Panc1 (cell line): ENCODE measurements at places on chromosomes 12 and 14.

- no peak for DNase-seq
These were observed 29.4 kb upstream of the OXA1L start for GRCh38 chr14:22737052-22737451.

GRCh38 chr12:122420471-122421162 lies 1.9 kb downstream of the CLIP1 start:
- no peak for DNase-seq

- no peak for DNase-seq
These were observed 139.2 kb downstream of the RBM19 start for GRCh38 chr12:113826805-113827538.

GRCh38 chr14:89576960-89577359 lies 159.9 kb upstream of the FOXN3 start:
- DNase-seq = no peak

DNA sequence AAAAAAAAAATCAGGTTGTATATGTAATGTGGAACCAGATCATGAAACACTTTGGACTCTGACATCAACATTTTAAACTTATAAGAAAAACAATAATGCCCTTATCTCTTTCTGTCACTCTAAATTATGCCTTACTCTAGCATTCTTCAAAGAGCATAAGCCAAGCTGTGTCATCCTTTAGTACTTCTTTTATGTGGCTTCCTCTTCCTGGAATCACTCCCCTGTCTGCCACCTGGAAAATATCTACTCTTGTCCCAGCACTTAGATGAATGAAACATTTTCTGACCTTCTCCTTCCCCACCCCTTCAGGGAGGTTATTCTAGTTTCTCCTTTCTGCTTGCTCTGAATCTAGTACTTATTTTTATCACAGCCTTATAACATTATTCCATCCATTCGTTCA lies 101.2 kb downstream of the CNTN1 start:
- no peak for DNase-seq

GRCh38 chr12:9066183-9066623 lies 49.5 kb downstream of the A2M start:
- DNase-seq = no peak

- DNase-seq = no peak
These were observed 24.8 kb downstream of the PELI2 start for GRCh38 chr14:56143025-56143424.

DNA sequence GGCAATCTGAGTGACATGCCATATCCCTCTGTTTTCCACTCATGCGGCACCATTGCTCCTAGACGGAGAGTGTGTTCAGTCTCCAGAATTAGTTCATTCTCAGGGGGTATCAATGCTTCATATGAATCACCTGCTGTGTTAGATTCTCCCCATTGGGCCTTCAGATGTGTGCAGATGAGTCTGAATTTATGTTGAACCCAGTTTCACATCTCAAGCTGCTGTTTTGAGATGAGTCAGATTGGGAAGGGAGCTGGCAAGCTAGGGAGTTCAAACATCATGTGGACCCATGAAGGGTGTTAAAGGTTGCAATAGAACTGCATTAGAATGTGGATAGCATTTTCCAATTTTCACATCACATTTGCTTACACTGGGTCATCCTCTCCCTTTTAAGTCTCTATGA lies 46.9 kb upstream of the KCNA1 start:
- DNase-seq = no peak

DNA sequence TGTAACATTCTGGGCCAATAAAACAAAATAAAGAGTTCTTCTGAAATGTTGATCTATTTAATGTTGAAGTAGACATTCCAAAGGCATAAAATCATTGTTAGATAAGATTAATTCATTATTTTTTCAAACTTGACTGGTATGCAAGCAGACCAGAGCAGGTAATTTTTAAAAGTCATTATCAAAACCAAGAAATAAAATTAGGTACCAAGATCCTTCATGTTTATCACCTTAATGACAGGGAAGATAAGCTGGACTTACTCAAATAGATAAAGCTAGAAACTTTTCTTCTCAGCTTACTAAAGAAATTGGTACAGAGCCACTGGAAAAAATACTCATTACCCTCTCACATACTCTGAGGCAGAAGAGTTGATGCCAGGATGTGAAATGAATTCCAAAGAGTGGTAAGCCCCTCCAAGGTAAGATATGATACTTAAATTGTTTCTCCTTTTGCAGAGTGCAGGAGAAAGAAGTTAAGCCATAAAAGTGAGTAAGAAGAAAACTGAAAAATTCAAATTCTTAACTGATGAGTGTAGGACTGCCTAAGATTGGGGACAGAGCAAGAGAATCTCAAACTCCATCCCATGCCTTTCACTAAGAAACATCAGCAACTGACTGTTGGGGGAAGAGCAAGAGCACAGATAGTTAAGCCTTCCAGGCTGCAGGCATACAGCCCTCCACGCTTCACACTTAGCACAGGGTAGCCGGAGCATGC lies 111.9 kb downstream of the SLC41A2 start:
- DNase-seq = no peak

GRCh38 chr14:58082011-58082410 lies 70.0 kb downstream of the ARMH4 start:
- no peak for DNase-seq

DNA sequence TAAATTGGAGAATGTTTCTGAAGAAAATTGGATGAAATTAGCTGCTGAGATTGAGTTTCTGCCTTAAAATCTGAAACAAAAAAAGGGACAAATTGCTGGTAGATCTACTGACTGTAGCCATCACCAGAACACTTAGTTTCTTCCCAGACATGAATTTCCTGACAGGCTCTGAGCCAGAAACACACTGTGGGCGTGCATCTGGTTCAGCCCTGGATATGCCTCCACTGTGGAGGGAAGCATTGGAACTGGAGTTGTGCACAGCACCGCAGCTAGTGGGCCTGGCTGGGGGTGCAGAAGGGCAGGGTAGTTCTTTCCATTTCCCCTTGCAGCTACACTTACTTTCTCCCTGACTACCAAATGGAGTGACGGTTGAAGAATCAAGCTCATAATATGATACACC lies 31.2 kb downstream of the CREBL2 start:
- no peak for DNase-seq

- no peak for DNase-seq
These were observed 1.7 kb downstream of the RASSF8 start for GRCh38 chr12:25960143-25960542.

DNA sequence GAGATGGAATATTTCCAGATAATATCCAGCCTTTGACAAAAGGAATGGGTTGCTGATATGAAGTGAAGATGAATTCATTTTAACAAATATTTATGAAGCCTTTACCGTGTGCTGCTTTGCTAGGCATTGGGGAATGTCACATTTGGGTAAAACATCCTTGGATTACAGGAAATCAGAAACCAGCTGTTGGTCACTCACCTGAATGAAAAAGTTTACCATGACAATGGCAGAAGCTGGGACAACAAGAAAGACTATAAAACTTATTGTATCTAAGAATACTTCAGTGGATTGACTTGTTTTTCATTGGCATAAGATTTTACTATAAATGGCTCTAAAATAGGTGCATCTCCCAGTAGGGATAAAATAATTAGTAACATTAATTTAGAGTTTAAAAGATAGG lies 19.7 kb downstream of the PPP4R4 start:
- DNase-seq = no peak

DNA sequence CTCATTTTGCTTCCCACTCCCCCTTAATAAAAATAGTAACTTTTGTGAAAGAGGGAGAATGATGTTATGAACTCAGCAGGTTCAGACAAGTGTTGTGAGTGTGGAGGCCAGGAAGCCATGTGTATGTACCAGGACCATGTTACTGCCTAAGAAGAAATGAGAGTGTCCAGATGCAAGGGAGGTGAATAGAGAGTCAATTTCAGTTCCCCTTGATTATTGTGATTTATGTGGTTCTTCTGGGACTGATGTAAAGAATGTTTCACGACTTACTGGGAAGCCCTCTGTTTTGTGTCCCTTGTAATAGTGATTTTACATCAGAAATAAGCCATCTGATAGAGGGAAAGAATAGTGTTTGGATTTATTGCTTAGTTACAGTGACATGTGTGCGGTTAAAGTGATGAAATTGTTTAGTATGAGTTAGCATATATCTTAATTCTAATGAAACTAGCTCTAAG lies 32.5 kb downstream of the FBXO34 start:
- DNase-seq = no peak

DNA sequence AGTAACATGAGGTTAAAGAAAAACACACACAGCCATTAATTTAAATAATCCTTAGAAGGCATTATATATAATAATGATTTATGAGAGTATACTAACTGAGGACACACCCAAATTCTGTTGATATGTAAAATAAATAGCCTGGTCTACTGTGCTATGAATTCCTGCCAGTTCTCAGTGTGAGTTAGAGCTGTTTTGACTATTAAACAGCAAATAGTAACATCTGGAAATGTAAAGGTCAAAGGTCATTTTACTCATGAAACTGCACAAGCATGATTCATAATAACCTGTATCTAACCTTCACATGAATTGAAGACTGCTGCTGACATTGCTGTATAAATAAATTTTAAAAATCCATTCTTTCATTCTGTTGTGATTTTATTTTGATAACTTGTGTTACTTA lies 966.7 kb downstream of the SLC6A15 start:
- no peak for DNase-seq

- no peak for DNase-seq
These were observed 16.6 kb downstream of the RPH3A start for GRCh38 chr12:112808156-112808555.

DNA sequence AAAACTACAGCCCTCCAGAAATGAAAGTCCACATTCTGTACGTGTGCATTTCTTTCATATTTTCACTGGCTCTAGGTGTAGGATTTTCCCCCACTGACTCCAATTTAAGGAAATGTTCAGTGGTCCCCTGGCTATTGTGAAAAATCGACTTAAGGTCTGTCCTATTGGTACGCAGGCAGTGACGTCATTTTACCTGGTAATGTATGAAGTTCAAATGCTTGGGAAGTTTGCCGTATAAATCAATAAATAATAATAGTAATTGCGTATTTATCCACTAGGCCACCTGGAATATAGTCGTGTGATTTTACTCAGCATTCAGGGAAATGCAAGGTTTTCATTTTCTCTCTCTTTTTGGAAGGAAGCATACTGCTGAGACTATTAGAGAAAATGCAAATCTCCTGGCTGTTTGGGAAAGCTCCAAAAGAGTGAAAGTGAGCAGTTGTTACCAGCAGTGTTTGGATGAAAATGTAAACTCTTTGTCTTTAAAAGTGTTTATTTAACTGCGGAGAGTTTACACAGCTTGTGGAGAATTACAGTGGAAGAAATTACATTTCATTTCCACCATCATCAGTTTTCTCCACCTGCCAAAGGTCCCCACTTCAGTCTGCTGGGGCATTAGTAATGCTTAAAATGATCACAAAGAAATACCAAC lies 107.0 kb downstream of the EXOC5 start:
- DNase-seq = no peak

DNA sequence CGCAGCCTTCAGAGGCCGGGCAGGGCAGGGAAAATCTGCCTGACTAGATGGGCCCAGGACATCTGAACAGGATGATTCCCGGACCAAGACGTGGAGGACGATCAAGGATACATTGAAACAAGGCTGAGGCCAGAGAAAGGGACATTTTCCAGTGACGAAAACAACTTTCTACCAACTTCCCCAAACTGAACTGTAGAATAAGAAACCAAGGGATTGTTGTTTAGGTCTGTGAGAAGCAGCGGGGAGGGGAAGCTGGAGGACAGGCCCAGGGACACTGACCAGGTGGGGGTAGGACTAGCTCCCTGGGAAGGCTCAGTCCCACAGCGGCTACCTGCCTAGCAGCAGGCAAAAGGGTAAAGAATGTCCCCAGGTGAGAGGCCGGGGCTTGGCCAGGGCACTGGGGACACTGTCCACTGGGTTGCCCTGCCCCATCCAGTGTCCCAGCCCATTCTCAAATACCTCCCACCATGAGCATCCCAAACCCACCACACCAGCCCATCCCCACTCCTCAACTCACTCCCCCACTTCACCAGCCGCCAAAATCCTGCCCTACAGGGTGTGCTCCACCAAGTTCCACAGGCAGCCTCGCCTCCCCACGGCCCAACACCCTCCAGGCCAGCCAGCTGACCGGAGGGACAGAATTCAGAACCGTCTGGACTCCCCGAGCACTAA lies 995 bp downstream of the TNFRSF1A start:
- no peak for DNase-seq

DNA sequence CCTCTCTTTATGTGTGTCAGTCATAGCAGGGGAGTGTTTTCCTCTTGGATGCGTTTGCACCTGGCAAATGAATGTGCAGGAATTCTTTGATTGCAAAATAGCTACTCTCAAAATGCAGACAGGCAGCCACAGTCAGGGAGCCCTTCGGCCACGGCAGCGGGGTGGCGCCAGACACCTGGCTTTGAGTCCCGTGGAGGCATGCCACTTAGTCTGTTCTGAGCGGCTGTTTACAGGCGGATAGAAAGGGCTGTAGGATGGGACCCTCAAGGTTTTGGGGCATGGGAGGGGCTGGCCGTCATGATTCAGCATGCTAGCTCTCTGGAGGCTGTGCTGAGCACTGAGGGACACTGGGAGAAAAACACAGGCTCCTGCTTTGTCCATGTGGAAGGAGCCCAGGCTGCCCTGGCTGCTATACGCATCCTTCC lies 117.1 kb downstream of the SLC25A47 start:
- DNase-seq = peak; percentile 45

- no peak for DNase-seq
These were observed 62.9 kb downstream of the GLRX5 start for GRCh38 chr14:95597784-95598211.

GRCh38 chr12:113418213-113418879 lies 3.8 kb upstream of the SDSL start:
- DNase-seq = no peak

GRCh38 chr12:124747426-124748161 lies 116.1 kb downstream of the SCARB1 start:
- DNase-seq = no peak

DNA sequence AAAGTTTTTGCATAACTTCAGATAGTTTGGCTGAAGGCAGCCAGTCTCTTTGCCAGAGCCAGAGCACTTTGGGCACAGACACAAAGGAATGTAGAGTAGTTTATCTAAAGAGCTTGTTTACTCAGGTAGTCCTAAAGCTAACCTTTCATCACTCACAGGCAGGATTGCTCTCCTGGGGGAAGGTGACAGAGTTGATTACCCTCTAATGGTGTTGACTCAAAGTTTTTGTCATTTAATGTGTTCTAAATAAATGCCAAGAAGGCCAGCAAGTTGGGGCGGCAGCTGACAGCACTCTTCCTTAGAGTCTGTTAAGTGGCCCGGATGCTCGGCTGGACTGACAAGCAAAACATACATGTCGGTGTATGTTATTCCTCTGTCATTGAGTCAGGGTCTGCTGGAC lies 9.3 kb upstream of the TAS2R46 start:
- no peak for DNase-seq

DNA sequence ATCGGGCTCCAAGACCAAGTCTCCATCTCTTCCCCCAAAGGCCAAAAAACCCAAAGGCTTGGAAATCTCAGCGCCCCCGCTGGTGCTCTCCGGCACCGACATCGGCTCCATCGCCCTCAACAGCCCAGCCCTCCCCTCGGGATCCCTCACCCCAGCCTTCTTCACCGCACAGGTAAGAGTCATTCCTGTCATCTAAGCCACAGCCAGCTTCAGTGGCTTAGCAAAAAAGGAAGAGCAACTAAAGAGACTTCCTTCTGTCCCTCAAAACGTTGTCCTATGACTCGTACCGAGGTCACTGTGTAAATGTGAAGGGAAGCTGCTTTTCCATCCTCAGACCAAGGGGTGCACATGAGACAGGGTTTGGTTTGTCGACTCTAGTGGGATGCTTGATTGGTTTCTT lies 53.4 kb downstream of the ELK3 start:
- peak; percentile 4 for DNase-seq
